ENCODE measurements at places on chromosomes 5 and 9. TPM values are rescaled to one million over a fixed set of nuclear protein-coding genes. Genes with fewer than 3 reads are reported as not detected.

Gene HEMGN
- total RNA-seq: not detected

DNA sequence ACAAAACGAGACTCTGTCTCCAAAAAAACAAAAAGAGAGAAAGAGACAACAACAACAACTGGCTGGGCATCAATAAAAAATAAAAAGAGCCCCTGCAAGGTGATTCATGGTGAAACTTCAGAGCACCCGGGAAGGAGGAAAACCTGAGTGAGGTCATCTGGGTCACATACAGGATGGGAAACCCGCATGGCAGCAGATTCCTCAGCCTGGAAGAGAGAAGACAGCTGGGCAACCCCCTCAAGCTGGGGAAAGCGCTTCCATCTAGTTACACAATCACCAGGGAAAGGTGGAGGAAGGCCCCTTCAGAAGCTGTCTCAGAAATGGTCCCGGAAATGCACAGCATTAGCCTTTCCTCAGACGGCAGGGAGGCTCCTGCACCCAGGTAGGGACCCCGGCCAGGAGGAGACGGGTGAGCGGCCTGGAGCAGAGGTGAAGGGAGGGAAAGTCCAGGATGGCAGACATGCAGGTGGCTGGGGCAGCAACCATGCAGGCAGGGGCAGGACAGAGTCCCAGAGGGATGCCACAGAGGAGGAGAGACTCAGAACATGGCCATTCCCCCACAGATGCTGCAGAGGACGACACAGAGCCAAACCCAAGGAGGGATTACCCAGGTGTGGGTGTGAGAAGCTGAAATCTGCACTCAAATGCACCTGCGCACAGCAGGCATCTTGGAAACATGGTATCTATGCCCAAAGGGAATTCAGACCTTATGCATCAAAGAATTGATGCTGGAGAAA, 29.4 kb downstream of the CAMSAP1 start:
- no peak for DNase-seq

Gene ANXA1
- total RNA-seq: 338 TPM

GRCh38 chr5:56733580-56733979, 81.8 kb upstream of the MAP3K1 start:
- DNase-seq: no peak

Gene CDH12
- 27.7 TPM for total RNA-seq

Gene PRRX2
- total RNA-seq: 12.7 TPM

Gene SLC27A6
- total RNA-seq: not detected

DNA sequence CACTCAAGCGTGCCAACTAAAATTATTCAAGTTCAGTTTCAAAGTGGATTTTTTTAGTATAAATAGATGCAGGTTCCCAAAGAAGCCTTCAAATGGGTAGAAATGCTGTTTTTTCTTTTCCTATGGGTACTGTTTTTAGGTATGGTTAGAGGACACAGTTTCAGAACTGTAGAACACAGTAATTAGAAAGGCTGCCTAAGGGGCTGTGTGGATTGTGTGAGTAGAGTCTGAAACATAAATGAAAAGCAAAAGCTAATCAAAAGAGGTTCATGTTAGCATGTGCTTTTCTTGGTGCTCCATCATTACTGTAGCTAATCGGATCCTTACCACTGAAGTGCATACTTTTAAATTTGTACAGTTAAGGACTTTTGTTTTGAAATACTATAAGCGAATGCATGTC, 85.3 kb downstream of the ZSWIM6 start:
- no peak for DNase-seq

GRCh38 chr5:140631831-140632365, 1.1 kb downstream of the CD14 start:
- DNase-seq: no peak

GRCh38 chr9:93278144-93278543, 94.2 kb downstream of the WNK2 start:
- no peak for DNase-seq

DNA sequence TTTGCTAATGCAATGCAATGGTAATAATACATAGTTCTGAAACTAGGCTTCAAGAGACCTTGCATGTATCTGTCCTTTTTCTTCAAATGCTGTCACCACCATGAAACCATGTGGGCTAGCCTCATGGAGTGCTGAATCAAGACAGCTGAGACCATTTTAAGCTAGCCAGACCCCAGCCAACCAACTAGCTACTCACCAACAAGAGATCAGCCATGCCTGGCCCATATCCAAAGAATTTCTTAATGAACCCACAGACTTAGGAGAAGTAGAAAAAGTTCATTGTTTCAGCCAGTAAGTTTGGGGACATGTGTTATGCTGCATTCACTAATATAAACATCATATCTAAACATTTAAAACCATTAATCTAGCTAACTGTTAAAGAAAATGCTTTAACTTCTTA, 139.8 kb upstream of the EDIL3 start:
- DNase-seq: no peak

GRCh38 chr9:126975327-126976220, 61.0 kb downstream of the RALGPS1 start:
- no peak for DNase-seq

GRCh38 chr5:57559110-57559635, 76.6 kb upstream of the ACTBL2 start:
- no peak for DNase-seq

Gene HAVCR2
- total RNA-seq: 0.19 TPM

- DNase-seq: peak; percentile 22
These were observed 92.4 kb downstream of the PRDM6 start for GRCh38 chr5:123181394-123181801.

- no peak for DNase-seq
These were observed 174.7 kb upstream of the PPP1R2B start for GRCh38 chr5:156675395-156675794.

Gene PCDHA6
- 12.7 TPM for total RNA-seq

- DNase-seq: peak; percentile 24
These were observed at the start of gene AFAP1L1 for GRCh38 chr5:149271716-149272563. Gene AFAP1L1, plus strand, starts transcription at chr5:149271859. Its CDS starts 110 bp downstream, at chr5:149271969.

DNA sequence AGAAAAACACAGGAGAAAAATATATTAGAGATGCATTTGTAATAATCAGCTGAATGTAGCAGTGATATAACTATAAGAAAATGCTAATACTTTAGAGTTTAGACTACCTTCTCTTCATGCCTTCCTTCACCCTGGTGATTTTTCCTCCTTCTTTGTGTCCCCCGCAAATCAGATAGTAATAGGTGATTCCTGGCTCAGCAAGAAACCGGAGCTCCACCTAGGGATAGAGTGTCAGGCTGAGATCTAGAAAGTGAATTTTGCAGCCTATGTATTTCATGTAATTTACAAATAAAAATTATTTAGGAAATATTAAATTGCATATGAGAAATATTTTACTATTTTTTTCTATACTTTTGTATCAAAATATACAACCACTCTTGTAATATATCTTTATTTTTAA, 109.8 kb upstream of the ST8SIA4 start:
- DNase-seq: no peak

DNA sequence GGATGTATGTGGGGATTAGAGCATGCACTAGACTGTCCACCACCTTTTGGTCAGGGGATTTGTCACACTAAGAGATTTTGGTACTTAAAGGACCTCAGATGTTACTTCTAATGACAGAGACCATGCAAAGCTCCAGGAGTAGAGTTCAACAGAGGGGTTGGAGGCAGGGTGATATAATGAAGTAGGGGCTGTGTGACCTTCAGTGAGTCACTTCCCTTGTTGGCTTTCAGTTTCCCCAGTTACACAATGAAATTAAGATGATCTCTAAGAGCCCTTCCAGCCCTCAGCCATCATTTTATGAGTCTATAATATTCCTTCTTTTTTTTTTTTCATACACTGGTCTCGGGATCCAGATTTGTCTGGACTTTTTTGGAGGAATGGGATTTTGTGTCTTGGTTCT, 26.8 kb downstream of the GLRA1 start:
- DNase-seq: no peak

GRCh38 chr9:92514635-92515034, 21.2 kb downstream of the ECM2 start:
- no peak for DNase-seq

DNA sequence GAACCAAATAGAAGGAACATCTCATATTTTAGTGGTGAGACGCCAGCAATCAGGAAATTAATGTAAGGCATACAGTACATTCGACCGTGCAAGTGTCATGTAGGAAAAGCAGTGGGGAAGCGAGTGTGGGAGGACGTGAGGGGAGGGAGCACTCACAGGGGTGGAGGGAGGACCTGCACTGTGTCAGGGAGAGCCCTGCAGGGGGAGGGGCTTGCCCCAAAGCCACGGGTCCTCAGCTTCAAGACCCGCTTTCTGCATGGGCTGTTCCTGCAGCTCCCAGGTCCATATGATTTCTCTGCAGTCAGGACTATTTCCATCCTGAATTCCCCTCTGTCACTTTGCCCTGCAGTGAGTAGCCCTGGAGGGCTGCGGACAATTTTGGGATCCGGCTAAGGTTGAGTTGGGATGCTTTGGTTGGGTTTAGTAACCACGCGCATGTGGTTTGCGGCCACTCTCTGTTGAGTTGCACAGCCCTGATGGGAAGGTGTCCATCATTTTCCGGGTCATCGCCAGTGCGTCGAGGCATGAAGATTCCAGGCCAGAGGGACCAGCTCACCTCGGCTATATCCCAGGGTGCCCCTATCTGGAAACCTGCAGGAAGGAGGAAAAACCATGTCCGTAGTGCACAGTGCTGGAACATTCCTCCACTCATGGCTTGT, 61.9 kb downstream of the IRX1 start:
- no peak for DNase-seq

GRCh38 chr5:178466342-178466741, 123.9 kb downstream of the COL23A1 start:
- DNase-seq: no peak

DNA sequence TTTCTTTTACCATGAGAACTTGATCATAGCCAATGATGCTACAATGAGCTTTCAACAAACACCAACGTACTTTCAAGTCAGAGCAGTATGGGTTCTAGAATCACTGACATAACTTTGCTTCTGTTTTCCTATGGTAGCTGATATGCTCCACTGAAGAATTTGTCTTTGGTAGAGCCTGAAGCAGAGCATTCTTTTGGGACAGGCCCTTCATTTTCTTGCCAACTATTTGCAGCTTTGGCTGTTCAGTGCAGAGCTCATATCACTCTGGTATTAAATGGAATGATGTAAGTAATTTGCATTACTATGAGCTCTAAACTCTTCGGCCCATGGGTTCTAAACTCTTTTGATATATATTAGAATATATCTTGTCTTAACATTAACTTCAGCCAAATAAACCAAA, 51.8 kb upstream of the APC start:
- DNase-seq: no peak

Gene GRIA1
- 1.5 TPM for total RNA-seq

- DNase-seq: no peak
These were observed 8.7 kb downstream of the ASS1 start for GRCh38 chr9:130453487-130453886.

All from A673 (cell line).